Activated gamma-delta T cell (primary cell): ENCODE measurements at places on chromosomes 13 and 19.

DNA sequence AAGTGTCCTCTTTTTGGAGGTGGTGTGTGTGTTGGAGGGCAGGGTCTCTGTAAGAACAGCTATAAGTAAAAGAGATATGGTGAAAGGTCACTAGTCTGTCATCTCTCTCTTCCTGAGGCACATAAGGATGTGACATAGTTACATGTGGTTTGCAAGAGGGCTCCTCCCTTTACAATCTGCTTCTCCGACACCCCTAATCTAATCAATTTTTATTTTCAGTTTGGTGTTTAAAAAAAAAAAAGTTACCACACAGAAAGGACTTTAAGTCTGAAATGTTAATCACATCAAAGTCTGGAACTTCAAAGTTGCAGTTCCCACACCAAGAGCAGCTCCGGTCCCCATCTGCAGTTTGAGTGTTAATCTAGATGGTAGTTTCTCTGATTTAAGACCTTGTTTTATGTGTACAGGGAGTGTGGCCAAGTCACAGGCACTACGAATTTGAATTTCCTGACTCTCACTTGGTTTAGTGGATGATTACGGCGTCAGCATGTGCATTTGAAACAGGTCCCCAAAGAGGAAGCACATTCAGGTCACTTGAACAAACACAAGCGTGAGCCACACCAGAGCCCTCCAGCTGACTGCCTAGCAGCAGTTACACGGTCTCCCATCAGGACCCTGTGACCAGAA lies 53.1 kb downstream of the FOXO1 start:
- DNase-seq = no peak

DNA sequence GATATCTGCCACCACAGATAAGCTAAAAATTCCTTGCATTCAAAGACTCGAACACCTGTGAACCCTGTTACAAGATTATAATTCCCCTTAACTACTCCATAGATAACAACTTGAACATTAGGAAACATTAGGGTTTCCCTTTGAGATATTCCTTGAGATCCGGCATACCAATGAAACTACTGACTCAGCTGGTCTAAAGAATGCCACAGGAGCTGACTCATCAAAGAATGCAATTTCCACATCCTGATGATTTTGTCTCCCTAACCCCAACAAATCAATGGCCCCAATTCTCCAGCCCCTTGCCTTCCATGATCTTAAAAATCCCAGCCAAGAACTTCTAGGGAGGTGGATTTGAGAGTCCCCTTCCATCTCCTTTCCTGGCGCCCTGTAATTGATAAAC lies 35.6 kb upstream of the ZNF599 start:
- no peak for DNase-seq

- no peak for DNase-seq
Observed at GRCh38 chr13:106561551-106562170, 6.3 kb downstream of the ARGLU1 start.

GRCh38 chr13:42720113-42720857 lies 61.1 kb upstream of the FAM216B start:
- no peak for DNase-seq

- DNase-seq = no peak
Observed at GRCh38 chr13:24865163-24865953, 101.4 kb downstream of the RNF17 start.

GRCh38 chr13:99227331-99227900 lies 26.8 kb downstream of the UBAC2 start:
- DNase-seq = no peak

GRCh38 chr19:55322204-55322885 lies 2.8 kb downstream of the TMEM150B start:
- DNase-seq = no peak

- DNase-seq = no peak
Observed at GRCh38 chr13:81781471-81781870, 1440.5 kb upstream of the SPRY2 start.

DNA sequence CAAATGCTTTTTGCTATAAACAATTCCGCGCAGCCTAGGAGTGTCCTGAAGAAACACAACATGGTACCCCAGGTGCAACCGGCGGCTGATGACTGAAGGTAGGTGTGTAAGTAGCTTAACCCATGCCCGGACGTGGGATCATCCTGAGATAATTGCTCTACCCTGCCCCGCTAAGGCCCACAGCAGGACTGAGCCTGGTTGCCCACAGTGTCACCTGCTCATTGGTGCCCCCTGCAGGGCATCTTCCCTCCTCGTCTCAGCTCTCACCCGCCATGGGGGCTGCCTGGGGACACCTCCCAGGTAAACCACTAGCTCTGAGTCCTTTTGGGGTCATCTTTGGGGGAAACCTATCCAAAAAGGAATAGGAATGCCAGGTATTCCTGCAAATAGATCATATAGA lies 22.3 kb downstream of the TMEM161A start:
- no peak for DNase-seq

DNA sequence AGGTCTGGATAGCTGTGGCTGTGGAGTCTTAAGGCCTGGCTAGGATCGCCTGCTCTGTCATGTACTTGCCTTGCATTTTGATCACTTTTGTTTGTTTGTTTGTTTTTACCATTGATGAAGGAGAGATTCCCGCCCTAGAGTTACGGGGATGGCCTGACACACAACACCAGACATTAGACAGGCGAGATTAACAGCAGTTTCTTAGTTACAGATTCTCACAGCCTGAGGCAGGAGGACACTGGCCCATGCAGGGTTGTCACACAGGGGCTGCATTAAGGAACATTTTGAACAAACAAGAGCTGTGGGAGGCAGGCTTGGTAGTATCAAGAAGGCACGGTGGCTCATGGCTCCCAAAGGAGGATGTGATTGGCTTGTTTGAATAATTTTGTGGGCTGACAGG lies 291.8 kb downstream of the HS6ST3 start:
- DNase-seq = no peak
